ENCODE measurements at places on chromosomes 1 and 21.

GRCh38 chr1:212938846-212939245 is 11.5 kb upstream of the VASH2 start:
- DNase-seq: no peak

GRCh38 chr1:94095112-94095637 is 25.8 kb downstream of the ABCA4 start:
- DNase-seq: peak; percentile 86

DNA sequence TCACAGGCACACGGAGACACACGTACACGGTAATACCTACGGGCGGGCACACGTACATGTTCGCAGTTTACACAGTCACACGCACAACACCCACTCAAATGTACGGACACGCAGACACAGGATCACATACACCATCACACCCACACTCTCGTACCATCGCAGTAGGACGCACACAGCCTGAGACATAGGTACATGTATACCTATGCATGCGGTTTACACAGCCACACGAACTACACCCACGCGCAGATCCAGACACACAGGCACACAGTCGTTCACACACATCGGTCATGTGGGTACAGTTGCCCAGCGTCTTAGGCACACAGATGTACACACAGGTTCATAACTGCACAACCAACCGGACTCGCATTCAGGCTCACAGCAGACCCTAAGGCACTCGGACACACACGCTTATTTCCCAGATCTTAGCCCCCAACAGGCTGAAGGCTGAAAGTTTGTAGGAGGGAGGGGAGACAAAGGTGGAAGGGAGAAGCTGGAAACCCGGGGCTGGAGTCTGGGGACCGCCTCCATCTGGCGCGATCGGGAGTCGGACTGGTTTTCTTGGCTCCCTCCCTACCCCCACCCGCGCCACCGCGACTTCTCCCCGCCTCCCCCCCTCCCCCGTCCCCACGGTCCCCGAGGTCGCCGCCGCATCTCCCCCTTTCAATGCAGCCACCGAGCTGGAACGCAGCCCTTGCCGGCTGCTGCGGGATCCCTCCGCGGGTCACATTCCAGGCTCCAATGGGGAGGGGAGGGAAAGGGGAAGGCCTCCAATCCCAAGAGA is 51.9 kb upstream of the SYNC start:
- no peak for DNase-seq

GRCh38 chr1:2523891-2524609 is 2.3 kb downstream of the PANK4 start:
- no peak for DNase-seq

GRCh38 chr1:69246710-69247109 is 321.0 kb upstream of the LRRC7 start:
- DNase-seq: no peak

DNA sequence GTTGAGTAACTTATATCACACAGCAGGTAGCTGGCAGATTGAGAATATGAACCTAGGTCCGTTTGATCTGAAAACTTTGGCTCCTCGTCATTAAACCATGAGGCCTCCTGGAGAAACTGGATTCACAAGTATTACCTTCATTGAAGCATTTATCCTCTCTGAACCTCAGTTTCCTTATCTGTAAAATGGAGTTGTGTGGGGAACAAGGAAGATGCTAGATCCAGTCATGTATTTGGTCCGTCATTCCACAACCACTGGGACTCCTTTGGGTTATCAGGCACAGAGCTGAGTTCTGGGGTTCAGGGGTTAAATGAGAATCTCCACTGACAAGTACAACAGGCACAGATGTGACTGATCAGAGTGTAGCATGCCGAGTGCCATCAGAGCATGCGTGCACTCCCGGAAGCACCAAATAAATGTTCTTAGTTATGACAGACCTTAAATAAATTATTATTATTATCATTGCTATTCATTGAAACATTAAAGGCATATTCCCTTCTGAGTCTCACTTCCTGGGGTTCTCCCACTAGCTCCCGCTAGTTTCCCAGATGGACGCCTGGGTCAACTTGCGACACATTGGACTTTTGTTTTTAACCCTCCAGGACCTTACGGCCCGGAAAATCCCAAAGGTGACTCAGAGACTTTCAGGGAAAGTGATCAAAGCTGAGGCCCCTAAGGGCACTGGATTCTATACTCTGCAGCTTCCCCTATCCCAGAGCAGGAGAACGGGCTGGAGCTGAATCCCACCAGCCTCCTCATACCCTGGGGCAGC is 130.6 kb downstream of the PLPP3 start:
- no peak for DNase-seq

DNA sequence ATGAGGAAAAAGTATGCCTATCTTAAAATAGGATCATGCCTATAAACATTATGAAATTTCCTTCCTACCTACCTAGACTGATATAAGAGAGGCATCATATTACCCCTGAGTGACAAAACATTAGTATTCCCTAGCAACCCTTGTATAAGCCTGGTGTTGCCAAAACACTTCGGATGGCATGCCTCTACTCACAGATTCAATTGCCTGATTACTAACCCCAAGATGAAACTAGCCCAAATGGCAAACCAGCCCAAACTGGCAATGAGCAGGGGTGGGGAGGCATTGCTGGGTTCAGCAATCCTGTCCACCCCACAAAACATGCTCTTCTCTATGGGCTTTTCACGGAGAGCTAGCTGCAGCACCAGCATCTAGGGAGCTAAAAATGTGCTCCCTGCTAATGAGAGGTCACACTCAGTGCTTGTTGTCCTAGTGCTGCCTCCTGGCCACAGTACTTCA is 13.9 kb downstream of the PALMD start:
- DNase-seq: no peak

- peak; percentile 82 for DNase-seq
These were observed 936 bp downstream of the ZBTB21 start for GRCh38 chr21:42009018-42009830.

DNA sequence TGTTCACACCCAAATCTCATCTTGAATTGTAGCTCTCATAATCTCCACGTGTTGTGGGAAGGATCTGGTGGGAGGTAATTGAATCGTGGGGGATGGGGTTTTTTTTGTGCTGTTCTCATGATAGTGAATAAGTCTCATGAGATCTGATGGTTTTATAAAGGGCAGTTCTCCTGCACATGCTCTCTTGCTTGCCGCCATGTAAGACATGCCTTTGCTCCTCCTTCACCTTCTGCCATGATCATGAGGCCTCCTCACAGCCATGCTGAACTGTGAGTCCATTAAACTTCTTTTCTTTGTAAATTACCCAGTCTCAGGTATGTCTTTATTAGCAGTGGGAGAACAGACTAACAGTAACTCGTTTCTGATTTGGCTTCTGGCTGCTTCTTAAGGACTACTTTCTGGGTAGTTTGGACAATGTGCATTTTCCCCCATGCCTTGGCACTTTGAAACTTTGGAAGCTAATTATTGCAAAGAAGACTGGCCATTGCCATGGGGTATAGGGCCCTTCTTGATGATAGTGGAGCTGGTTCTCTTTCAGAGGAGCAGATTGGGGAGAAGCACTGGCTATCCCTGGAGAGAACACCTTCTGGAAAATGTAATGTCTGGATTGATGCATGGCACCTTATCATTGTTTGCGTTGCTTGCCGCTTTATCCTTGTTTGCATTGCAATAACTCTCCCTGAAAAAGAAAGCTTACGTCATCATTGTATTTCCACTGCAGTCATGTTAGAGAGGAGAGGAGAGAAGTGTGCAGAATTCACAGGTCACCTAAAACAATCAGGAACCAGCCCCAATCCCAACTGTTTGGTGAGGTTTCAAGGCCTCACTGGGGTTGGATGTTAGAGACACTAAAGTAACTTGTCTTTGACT is 5.9 kb downstream of the CNIH3 start:
- DNase-seq: no peak

- no peak for DNase-seq
These were observed 30.3 kb upstream of the PKP1 start for GRCh38 chr1:201252944-201253371.

GRCh38 chr1:229839800-229840199 is 213.8 kb downstream of the URB2 start:
- DNase-seq: no peak

GRCh38 chr1:110053552-110054428 is 16.7 kb downstream of the ALX3 start:
- peak; percentile 43 for DNase-seq

Measured in fibroblast of villous mesenchyme (primary cell).